Activated gamma-delta T cell (primary cell): ENCODE measurements at places on chromosomes 6 and 20.

DNA sequence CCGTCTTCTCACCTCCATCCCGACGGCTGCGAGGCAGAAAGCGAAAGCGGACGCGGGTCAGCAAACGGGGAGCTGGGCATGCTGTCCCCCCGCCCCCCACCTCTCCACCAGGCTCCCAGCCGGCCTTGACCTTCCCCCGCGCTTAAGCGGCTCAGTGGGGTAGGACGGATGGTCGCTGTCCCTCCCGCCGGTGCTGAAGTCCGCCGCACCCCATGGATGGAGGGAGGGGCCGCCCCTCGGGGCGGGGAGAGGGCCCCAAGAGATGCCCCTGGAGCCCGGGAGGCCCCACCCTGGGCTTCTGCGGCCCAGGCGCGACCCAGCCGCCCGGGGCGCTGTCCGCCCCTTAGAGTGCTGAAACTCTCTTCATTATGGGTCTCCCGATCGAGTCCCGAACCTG lies at the start of gene KCNB1:
Gene KCNB1 (minus strand): TSS at position 48 of the 397 bp plus-strand sequence. CDS start 188 bp downstream, outside the sequence.
- DNase-seq, result peak; percentile 21

DNA sequence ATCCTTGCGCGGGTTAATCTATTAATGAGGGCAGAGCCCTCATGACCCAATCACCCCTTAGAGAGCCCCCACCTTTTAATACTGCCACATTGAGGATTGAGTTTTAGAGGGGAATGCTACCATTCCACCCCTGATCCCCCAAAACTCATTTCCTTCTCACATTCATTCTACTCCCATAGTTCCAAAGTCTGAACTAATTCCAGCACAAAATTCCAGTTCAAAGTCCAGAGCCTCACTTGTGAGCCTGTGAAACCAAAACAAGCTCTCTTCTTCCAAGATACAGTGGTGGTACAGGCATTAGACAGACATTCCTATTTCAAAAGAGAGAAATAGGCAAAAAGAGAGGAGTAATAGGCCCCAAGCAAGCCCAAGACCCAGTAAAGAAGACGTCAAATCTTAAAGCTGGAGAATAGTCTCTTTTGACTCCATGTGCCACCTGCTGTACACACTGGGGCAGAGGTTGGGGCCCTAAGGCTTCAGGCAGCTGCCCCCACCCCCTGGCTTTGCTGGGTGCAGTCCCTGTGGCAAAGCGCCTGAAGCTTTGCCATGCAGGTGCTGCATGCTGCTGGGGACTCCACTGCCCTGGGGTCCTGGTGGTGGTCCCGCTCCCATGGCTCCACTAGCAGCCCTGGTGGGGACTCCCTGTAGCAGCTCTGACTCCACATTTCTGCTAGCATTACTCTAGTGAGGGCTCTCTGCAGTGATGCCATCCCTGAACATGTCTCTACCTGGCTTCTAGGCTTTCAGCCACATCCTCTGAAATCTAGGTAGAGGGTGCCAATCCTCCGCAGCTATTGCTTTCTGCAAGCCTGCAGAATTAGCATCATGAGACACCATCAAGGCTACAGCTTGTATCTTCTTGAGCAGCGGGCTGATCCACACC lies 41.3 kb downstream of the RSPH3 start:
- DNase-seq, result no peak

DNA sequence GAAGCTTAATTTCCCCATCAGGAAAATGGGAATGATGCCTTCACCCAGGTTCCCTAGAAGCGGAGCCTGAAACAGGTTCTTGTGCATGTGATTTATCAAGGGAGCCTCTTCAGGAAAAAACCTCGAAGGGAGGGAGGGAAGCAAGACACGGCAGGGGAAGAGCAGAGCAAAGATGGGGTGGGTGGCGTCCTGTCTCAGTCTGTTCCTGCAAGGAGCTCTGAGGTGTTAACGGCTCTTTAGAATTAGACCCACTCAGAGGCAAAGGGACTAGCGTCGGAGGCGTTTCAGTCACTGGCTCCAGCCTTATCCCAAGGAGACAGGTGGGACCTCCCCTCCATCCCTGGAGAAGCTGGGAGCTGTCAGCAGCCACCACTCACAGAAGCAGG lies 15.6 kb upstream of the UBE2V1 start:
- no peak for DNase-seq

DNA sequence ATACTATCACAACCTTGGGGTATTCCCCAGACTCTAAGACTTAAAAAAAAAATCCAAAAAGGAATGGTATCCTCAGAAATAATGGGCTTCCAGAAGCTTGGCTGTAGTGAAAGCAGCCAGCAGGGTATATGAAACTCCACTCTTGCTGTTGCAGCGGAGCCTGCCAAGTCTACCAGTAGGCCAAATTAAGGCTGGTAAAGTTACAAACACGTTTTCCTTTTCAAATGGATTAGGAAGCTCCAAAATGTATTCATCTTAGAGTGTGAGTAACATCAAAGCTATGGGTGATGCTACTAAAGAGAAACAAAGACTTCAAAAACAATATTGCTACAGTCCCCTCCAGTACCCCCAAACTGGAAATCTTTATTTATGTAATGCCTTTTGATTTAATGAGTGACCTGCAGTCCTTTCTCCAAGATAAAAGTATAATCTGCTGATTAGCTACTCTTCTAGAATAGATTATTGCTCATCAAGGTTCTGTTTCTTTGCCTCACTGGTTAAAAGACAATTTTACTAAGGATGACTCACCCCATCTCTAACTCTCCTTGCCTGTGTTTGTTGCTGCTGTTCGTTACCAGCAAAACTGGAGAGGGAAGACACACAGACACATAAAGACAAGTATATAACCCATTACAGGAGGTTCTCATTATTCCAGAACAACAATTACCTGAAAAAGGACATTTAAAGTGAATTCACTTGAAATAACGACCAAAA lies 84.9 kb downstream of the BTBD9 start:
- DNase-seq, result no peak

DNA sequence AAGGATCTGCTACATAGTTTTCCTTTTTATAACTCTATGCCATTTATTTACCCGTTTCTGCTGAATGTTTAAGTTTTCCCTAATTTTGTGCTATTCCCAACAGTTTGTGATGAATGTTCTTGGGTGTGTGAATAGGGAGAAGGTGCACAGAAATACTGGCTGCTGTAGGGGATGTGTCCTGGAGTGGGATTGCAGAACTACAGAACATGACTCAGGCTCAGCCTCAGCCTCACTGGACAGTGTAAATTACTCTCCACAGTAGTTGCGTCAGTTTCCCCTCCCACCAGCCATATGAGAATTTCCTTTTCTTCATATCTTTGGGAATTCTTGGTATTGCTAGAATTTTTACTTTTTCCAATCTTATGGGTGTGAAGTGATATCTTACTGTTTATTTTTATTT lies 57.0 kb downstream of the SLX4IP start:
- DNase-seq, result no peak

- DNase-seq, result no peak
These were observed 18.3 kb downstream of the DDX27 start for GRCh38 chr20:49237531-49237930.

DNA sequence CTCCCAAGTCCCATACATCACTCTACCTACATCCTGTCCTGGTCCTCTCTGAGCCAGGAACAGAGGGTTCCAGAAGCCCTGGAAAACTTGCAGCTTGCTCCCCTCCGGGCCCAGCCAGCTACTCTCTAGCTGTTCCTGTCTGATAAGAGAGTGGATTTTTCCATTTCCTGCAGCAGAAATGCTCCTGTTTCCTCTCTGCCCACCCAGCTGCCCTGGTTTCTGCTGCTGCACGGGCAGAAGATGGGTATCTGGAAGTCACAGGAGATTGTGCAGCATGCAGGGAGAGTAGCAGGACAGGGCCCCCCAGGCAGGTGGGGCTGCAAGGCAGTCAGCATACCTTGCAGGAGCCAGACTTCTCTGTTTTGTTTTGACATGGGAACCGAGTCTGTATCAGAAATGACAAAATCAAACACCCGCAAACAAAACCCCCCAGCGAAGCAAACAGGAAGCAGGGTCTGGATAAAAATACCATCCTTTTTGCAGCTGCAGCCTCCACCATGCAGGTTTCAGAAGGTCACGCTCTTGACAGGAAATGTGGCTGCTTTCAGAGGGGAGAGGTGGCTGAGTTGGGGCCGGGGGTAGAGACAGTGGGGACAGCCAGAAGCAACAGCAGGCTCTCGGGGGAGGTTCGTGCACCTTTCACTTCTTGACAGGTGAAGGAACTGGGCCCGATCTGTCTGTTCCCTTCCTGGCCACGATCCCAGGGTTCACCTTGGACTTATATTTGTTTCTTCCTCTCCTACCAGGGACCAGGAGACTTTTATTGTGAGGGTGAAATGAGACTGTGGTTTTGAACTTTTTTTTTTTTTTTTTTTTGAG lies 50.8 kb upstream of the FAM83D start:
- DNase-seq, result peak; percentile 20

DNA sequence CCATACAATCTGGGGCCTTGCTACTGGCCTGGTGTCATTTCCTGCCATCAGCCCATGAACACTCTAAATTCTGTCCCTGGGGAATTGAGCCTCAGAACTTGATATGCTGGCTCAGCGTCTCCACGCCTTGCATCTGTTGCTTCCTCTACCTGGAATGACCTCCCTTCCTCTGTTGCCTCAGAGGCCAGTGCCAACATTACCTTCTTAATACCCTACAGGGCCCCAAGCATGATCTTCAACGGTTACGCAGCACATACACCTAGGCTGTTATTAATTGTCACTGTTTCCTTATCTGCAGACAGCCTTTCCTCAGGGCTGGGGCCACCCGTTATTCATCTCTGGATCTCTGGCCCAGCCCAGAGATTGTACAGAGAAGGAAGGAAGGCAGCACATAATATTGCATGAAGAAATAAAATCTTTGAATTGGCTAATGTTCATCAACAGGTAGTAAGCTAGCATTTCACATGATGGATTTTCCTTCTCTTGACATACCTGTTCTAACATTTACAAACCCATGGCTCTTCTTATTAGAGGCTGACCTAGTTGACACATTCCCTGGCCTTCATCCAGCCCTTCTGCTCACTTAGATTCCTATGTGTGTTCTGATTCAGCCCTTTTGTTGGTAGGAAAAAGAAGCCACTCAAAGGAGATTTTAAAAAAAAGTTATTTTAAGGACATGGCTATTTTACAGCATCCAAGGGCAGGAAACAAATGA lies 8.4 kb upstream of the RNF182 start:
- no peak for DNase-seq

GRCh38 chr6:125597411-125598253 lies 151.8 kb upstream of the HEY2 start:
- no peak for DNase-seq

GRCh38 chr6:167130712-167131684 lies 8.1 kb downstream of the CCR6 start:
- DNase-seq, result no peak

DNA sequence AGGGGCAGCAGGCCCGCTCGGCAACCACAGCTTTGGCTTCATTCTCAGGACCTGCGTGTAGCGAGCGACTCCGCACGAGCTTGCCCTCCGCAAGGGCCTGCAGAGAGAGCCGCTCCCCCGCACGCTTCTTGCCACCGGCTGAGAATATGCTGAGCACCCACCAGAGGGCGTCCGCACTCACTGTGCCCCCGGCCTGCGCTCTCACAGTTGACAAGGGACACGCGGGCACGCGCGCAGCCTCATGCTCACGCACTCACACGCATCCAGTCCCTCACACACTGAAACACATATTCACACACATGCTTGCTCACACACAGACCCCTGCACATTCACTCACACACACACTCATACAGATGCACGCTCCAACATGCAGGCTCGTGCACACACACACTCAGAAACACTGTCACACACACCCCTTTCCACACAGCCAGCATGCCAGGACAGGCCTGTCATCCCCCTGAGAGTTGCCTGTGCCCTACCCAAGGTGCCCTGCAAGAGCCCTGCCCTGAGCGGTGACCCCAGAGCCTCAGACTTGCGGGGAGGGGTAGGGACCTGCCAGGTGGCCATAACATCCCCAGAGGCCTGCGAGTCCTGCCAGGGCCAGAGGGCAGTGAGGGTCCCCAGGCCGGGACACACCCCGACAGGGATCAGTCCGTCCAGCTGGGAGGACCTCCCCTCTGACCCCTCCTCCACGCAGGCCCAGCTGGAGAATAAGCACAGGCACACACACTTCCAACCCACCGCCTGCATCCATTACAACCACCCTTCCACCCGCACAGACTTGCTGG lies 174.1 kb downstream of the BMP7 start:
- no peak for DNase-seq

DNA sequence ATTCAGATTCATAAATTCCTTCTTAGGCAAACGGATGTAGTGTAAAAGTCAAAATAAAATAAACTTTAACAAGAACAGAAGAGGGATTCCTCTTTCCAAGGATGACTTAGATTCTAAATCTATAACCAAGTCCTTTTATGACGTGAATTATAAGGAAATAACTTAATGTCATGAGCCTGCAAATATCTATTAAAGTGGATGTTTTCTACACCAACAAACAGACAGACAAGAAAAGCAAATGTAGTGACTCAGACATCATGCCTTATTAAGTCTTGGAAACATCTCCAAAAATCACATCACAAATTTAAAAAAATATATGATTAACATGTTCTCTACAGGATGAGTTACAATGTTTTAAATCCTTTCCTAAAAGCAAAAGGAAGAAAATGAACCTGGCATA lies 397.1 kb downstream of the ESR1 start:
- no peak for DNase-seq

GRCh38 chr6:105941621-105942412 lies 144.3 kb upstream of the PRDM1 start:
- no peak for DNase-seq

- no peak for DNase-seq
These were observed 11.7 kb downstream of the PHIP start for GRCh38 chr6:79066330-79066729.

DNA sequence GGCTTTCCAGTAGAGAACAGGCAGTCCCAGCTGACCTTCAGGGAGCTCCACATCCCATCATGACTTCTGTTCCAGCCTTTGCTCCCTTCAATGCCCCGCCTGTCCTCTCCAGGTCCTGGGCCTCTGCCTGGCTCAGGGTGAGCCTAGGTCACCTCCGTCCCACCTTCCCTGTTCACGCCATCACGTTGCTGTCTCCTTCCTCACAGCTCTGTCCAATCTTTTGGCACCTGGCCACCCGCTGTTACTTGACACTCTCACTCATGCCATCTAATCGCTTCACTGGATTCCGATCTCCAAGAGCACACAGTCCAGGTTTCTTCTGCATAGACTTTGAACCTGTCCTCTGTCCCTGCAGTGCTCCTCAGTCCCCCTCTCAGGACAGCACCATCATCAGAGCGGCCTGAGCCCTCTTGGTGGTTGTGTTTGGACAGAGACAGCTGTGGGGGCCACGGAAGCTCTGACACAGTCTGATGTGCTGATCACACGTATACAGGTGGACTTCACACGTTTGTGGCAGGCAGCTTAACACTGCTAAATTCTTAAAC lies 34.7 kb upstream of the TIAM2 start:
- no peak for DNase-seq

DNA sequence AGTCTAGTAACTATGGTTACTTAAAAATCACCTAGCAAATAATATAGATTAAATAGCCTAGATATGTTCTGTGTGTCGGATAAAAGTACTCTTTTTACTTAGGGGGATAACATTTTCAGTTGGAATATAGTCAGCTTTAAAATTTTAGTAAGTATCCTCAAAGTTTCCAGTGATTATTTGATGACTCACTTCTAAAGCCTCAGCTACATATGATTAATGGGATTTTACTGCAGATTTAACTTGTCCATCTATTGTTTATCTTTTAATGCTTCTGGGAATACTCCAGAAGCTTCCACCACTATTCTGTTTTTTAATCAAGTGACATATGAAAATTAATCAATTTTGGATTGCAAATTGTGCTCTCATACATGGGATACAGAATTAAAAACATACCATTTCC lies 8.7 kb upstream of the TENT5A start:
- DNase-seq, result no peak

GRCh38 chr6:97969065-97969464 lies 686.0 kb upstream of the MMS22L start:
- no peak for DNase-seq

GRCh38 chr6:6235786-6236185 lies 84.7 kb downstream of the F13A1 start:
- no peak for DNase-seq
